Activated CD4-positive, alpha-beta T cell treated with anti-CD3 and anti-CD28 coated beads for 36 hours (primary cell): ENCODE measurements at places on chromosomes 3 and 15.

- no peak for DNase-seq
These were observed 62.3 kb upstream of the PLSCR4 start for GRCh38 chr3:146313031-146313745.

DNA sequence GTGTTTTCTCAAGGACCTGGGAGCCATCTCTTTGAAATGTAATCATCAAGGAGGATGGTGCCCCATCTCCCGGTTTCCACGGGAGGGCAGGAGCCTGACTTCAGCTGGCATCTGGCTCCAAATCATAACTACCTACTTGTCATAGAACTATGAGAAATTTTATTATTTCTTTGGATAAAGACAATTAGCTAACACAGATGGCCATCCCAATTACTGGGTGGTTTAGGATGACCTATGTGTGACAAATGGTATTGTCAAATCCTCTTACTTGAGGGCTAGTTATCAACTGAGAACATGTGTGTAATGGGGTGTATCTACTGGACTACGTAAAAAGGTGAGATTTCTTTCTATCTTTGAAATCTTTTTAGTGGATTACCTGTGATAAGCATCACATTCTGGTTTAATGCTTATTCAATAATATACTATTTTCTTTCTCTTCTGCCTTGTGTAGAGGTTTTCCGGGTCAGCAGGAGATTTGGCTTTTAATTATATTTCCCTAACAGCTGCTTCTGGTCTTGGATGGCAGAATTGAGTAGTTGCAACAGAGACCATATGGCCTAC lies 15.3 kb upstream of the PARP14 start:
- no peak for DNase-seq

DNA sequence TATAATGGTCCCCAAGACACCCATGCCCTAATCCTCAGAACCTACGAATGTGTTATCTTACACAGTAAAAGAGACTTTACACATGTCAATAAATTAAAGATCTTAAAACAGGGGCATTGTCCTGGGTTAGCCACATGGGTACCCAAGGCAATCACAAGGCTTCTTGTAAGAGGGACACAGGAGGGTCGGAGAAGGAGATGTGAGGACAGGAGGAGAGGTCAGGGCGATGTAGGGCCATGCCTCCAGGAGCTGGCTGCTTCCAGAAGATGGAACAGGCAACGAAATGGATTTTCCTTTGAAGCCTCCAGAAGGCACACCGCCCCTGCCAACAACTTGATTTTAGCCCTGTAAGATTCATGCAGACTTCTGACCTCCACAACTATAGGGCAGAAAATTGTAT lies 262.7 kb downstream of the MEX3B start:
- DNase-seq: no peak

- no peak for DNase-seq
These were observed 293.5 kb downstream of the UACA start for GRCh38 chr15:70469651-70470555.

- no peak for DNase-seq
These were observed 12.0 kb downstream of the CMTM7 start for GRCh38 chr3:32403663-32404062.

DNA sequence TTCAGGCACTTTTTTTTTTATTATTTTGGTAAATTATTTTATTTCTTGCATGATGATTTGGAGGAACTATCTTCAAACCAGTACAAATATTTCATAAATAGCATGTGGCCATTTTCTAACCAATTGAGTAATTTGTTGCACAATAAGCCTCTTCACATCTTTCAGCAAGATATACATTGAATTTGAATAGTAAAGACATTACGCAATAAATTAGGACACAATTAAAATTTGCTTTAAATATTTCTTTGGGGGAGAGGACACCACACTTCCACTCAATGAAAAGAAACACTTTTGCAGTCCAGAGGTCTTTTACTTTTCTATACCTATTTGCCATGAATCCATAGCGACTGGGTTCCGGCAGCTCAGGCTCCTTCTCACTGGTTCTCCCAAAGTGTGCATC lies 762.6 kb upstream of the GOLIM4 start:
- no peak for DNase-seq

GRCh38 chr15:41546851-41547786 lies 3.1 kb upstream of the RPAP1 start:
- no peak for DNase-seq

DNA sequence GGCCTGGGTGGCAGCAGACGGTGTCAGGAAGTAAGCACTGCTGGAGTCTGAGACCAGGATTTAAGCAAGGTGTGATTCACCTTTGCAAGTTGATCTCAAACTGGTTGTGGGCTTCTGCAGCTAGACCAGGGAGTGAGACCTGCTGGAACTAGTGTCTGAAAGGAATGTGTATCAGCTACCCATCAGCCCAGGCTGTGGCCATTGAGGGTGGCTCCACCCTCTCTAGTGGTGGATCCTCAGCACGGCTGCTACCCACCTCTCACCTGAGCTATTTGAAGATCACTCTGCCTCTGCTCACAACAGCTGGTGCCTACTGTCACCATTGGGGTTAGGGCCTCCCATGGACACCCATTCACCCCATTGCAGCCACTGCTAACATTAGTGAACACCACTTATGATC lies 140.3 kb upstream of the DCBLD2 start:
- no peak for DNase-seq

GRCh38 chr15:25176991-25177954 lies 222.5 kb downstream of the SNRPN start:
- DNase-seq: no peak

GRCh38 chr3:186453531-186453930 lies 90.6 kb downstream of the CRYGS start:
- DNase-seq: no peak

DNA sequence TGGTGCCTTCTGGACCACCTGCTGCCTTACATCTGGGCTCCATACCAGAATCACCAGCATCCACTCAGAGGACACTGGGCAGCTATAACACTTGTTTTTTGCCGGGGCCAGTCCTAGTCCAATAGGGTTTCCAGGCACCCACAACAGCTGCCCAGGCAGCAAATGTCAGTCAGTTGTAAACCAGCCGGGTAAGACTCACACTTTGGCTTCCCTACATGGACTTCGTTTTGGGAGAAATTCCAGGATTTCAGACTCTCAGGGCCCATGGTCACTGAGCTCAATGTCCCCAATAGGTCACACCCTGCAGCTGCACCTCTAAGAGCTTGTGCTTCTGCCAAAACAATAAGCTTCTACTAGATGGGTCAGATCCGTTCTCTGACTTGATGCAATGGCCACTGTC lies 83.8 kb downstream of the FAM174B start:
- DNase-seq: no peak

GRCh38 chr3:117074826-117075225 lies 365.2 kb downstream of the TUSC7 start:
- no peak for DNase-seq
